Right atrium auricular region (tissue), 2 donors: ENCODE measurements at places on chromosomes 3 and 15.

DNA sequence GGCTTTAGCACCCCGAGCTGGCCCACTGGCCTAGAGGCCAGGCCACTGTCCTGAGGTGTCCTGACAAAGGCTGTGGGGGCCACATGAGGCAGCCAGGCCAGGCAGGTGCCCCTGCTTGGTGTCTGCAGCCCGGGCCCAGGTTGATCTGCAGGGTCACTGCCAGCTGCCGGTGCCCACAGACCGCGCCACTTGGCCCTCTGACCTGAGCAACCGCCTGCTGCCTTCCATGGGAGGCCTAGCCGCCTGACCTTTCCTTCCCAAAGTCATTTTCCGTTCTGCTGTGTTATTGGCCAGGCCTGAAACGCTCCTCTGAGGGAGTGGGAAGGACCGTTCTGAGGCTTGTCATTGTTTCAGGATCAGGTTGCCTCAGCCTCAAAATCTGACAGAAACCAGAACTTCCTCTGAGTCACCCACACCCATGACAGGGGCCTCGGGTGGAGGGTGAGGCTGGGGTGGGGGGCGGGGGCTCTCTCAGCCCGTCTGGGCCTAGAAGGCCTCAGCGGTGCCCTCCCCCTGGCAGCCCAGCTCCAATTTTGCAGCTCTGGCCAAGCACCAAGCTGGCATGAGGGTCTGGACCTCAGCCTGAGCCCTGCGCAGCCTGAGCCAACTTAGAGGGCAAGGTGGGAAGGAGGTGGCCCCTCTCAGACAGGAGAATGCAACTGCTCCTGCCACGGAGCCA lies 140.7 kb upstream of the MEF2A start:
- DNase-seq: peak; percentile 77

- DNase-seq: no peak
Measured at GRCh38 chr3:100023150-100023549, 91.2 kb downstream of the FILIP1L start.

DNA sequence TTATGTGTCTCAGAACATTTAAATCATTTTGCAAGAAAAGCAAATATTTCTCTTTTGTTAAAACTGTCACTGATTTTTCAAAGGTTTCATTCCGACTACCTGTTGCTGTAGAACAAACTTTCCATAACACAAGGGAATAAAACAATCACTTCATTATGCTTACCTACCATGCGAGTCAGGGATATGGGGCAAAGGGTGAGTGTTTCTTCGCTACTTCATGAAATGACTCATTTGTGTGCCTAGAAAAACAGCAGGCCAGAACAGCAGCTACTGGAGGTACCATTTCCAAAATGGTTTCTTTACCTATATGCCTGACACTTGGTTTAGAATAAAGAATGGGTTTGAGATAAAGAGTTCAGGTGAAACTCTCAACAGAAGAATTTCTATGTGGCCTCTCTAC lies 712.5 kb downstream of the PLOD2 start:
- no peak for DNase-seq

- no peak for DNase-seq
Measured at GRCh38 chr15:25892126-25892525, 29.0 kb upstream of the ATP10A start.

DNA sequence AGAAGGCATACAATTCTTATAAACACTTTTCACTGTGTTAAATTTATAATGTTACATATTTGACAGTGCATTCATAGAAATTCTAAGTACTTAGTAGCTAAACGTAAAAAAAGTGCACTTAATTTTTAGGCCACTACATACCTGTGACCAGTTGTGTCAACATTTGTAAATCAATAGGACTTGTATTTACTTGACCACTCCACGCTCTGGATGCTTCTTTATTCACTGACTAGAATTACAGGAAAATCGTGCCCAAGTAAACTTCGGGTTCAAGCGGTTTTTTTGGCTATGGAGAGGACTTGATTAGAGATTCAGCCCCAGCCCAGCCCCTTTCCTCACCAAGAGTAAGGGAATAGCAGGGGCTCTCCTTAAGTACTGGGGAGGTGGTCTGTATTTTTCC lies 21.8 kb downstream of the WDR53 start:
- no peak for DNase-seq

GRCh38 chr3:13111173-13111872 lies 38.1 kb upstream of the IQSEC1 start:
- no peak for DNase-seq
